ENCODE measurements at places on chromosomes 2 and 18.

DNA sequence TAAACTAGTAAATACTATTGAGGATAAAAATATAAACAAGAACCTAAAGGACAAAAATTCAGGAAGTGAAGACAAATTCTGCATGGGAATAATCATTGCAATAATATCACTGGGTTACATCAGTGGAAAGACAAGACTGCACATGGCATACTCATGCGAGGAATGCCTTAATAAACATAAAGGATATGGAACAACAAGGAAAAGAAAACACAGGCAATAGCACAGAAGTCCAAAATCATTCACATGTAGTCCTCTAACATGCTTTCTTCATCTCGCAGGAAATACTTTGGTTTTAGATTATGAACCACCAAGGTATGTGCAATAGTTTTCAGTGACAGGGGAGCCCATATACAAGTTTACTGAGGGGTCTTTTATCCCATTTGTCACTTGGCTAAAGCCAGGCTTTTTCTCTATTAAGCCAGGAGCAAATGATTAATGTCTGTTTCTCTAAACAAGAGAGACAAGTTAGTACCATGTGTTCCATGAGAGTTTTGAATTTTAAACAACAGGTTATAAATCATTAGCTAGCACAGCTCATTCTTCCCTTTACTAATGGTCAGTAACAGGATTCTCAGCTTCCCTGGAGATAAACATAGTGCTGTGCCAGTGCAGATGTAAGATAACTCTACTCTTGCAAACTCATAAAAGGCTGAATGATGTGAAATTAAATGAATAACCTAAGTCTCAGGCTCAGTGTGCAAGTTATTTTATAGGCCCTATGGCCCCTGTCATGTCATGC, 353.6 kb upstream of the FSIP2 start:
- no peak for DNase-seq

DNA sequence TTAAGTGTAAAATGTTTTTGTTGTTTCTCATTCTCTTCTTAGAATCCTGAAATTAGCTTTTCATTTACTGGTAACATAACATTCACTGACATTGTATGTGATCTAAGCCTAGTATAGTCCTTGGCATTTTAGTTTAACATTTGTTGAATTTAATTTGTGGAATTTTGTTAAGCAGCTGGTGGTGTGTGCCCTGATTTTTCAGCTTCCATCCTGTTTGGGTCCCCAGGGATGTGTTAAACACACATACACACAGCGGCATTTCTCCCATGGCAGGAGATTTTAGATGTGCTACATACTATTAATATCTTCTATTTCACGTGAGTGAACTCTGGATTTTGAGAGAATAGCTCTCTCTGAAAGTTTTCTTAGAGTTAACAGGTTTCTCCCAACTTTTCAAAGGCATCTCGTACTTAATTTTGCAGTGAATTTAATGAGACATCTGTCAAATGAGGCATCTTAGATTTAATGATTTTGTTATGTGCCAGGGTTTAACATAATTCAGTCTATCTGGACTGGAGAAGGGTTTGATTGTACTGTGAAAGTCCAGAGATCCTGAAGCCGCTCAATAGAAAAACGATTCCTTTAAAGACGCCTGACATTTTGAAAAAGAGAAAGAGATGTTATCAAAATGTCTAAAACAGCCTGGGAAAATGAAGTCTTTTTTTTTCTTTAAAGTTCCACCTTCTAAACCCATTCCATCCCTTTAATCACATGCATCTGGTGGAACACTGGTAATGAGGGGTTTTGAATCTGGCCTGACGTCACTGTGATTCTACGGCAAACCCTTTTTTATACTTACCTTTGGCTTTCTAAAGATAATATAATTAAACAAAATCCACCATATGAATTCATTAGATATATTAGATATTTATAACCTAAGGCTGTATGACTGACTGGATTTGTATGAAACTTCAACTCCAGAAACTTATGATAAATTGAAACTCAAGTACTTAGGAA, 6.8 kb downstream of the PHLPP1 start:
- no peak for DNase-seq

GRCh38 chr2:186716004-186716403, 22.1 kb downstream of the FAM171B start:
- no peak for DNase-seq

DNA sequence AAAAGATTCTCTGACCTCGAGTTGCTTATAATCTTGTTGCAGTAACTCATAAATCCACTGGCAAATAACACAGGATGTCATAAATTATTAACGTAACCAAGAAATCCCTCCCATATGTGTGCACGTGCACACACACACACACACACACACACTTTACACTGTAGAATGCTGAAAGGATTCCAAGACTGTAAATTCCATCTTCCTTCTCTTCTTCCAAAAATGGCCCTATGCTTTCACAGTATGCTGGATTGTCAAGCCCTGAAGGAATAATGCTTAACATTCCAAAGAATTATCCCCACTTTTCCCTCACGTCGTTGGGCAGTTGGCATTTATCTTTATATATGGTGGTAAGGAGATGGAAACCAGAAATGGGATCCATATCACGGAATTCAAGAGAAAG, 117.5 kb upstream of the CRIM1 start:
- no peak for DNase-seq

DNA sequence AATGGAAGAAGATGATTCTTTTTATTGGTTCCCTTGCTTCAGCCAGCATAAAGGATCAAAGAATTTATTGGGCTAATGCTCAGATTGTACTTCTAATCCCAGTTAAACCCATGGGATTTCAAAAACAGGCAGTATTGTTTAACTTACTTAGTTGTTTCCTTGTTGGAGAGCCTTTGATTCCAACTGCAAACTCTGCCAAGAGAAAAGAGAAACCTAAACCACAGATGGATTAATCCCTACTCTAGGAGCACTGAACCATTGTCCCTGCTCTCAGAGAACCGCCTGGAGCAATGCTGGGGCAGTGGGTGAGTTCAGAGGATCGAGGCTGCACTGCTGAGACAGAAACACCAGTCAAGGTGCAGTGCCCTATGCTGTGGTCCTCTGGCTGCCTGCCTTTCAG, 44.9 kb upstream of the SIGLEC15 start:
- DNase-seq: no peak

- peak; percentile 52 for DNase-seq
Observed at GRCh38 chr2:54613794-54614257, 109.6 kb upstream of the EML6 start.

GRCh38 chr2:144586476-144586875, 66.6 kb upstream of the ZEB2 start:
- DNase-seq: no peak

DNA sequence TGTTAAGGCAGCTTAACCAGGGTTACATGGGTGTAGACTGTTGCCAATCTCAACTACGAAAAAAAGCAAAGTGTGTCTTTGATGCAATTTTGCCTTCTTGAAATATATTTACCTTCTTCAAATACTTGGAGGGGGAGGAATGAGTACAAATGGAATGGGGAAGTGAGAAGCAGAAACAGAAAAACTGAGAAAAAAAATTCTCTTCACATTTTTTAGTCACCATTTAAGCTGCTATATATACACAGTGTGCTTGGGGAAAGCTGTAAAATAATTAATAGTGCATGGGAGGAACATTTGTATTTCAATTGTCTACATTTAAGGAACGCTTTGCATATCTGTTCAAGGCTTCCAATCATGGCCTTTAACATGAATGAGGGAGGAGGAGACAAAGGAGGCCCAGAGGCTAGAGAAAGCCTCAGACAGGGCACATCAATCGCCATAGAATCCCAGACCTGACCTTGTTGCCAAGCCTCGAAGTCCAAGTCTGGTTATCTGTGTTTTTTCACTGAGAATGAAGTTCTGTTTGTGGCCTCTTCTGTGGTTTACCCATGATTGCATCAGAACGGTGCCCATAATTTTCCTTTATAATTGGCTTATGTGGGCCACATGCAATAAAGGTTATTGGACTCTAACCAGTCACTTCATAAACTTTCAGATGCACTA, 158.6 kb downstream of the PIK3C3 start:
- DNase-seq: no peak

DNA sequence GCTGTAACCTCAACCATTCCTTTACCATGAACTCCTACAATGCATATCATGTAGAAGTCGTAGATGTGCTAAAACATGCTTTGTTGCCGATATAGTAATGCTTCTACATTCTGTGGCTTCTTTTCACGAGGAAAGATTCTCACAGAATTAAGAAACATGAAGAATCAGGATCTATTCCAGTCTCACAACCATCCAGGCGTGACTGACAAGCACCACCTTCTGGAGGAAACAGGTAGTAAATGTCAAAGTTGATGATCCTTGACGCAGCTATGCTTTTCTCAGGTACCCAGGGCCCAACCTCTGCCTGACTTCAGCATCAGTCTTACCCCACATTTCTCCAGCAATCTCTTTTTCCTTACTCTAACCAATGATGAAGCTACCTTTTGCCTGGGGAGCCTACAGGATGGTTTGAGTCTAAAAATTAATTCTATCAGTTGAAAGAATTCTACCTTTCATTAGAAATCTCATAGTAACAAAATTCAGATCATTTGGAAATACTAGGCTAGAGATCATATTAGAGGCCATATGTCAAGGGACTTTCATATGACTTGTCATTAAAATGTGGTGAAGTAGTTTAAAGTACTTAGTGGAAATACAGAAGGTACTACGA, 123.3 kb upstream of the RND3 start:
- DNase-seq: no peak

- DNase-seq: no peak
Observed at GRCh38 chr2:57516698-57517340, 529.8 kb upstream of the VRK2 start.

- DNase-seq: no peak
Observed at GRCh38 chr2:204019572-204020501, 83.3 kb downstream of the ICOS start.

GRCh38 chr2:166067229-166067628, 60.6 kb downstream of the SCN1A start:
- no peak for DNase-seq

- no peak for DNase-seq
Observed at GRCh38 chr2:142980246-142981068, 103.0 kb downstream of the KYNU start.

DNA sequence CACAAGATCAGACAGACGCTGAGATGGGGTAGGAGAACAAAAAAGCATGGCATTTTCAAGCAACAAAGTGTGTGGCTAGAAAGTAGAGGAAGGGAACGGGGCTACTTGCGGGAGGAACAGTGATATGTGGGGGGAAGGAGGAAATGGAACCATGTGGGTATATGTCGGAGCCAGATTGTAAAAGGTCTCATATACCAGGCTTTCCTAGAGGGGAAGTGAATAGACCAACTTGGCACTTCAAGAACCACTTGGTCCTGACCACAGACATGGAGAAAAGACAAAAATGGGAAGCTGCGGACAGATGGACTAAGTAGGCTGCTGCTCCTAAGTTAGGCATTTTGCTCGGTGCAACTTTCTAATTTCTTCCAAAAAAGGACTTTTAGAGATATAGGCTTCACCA, 196.0 kb downstream of the DCC start:
- no peak for DNase-seq

GRCh38 chr2:28633746-28634145, 117.9 kb upstream of the PPP1CB start:
- no peak for DNase-seq

DNA sequence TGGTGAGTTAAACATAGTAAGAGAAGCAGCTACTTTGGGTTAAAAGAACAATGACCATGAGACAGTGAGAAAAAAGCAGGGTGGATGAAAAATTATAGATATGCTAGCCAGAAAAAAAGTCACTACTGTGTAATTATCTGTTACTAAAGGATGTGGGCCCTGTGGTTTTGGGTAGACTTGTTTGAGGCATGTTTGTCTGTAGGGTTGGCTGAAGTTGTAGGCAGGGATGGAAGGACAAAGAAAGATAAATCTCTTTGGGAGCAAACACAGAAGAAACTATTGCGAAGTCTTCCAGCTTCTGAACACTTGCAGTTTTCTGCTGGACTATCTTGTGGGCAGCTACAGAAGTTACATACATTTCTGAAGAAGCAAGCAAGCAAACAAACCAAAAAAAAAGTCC, 28.2 kb downstream of the RND3 start:
- no peak for DNase-seq

- no peak for DNase-seq
Observed at GRCh38 chr2:48529194-48529593, 760 bp upstream of the STON1 start.

GRCh38 chr18:59055345-59056032, 84.2 kb upstream of the SEC11C start:
- DNase-seq: no peak

- no peak for DNase-seq
Observed at GRCh38 chr2:198692907-198693510, 764.7 kb downstream of the SATB2 start.

DNA sequence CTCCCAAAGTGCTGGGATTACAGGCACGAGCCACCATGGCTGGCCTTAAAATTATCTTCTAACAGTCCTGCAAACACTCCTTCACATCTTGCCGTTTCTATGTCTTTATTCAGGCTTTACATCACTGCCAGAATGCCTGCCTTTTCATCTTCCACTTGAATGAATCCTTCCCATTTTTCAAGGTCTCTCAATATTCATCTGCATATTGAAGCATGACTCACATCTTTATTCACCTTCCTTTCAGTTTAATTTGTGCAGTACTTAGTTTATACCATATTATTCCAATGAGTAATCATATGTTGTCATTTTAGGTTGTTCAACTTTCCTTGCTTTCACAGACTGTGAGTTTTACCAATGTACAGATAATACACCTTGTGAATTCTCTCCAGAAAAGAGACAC, 510.1 kb upstream of the PIK3C3 start:
- no peak for DNase-seq

DNA sequence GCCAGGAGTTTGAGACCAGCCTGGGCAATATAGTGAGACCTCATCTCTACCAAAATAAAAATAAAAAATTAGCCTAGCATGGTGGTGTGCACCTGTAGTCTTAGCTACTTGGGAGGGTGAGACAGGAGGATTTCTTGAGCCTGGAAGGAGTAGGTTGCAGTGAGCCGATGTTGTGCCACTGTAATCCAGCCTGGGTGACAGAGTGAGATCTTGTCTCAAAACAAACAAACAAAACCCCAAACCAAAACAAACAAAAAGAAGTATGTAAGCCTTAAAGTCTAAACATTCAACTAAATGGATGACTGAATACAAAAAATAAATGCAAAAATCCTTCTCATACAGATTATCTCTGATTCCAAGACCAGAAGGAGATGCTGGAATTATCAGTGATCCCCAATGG, 58.6 kb downstream of the RAB31 start:
- no peak for DNase-seq

GRCh38 chr2:18161681-18162080, 283.2 kb downstream of the KCNS3 start:
- DNase-seq: no peak

- no peak for DNase-seq
Observed at GRCh38 chr18:80253236-80253635, 5.9 kb upstream of the PARD6G start.

DNA sequence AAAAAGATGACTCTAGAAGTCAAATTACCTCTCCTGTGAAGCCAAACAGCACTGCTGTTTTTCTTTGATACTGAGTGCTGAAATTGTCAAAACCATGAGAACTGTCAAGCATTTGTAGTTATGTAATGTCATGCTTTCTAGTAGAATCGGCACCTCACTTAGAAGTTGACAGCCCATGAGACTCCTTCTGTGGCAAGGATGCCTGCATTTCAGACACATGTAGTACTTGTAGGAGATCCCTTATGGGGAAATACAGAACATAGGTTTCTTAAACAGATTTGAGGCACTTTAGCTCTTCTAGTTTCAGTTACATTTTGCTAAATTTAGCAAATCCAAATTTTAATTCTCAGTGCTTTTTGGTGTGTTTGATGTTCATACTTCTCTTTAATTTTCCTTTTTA, 15.7 kb downstream of the ZNF407 start:
- DNase-seq: no peak

- DNase-seq: no peak
Observed at GRCh38 chr2:176748662-176749061, 463.9 kb upstream of the HNRNPA3 start.

GRCh38 chr2:9699139-9700108, 68.6 kb upstream of the YWHAQ start:
- DNase-seq: no peak

Data from left lobe of liver (tissue), 2 donors.